ENCODE measurements at places on chromosomes 13 and 19. TPM values are rescaled to one million over a fixed set of nuclear protein-coding genes. Genes with fewer than 3 reads are reported as not detected.

The NAXD gene
- total RNA-seq, result 13.7 TPM

The CYP4F8 gene
- total RNA-seq, result not detected

The OR7C1 gene
- total RNA-seq, result not detected

The WDR83 gene
- 6.7 TPM for total RNA-seq

The RNF113B gene
- total RNA-seq, result not detected

The CNMD gene
- total RNA-seq, result not detected

The ZNF700 gene
- 5.9 TPM for total RNA-seq

The C2CD4C gene
- 3.7 TPM for total RNA-seq

The CGB1 gene
- not detected for total RNA-seq

The NCAN gene
- total RNA-seq, result under 0.01 TPM

The SULT2B1 gene
- total RNA-seq, result 0.13 TPM

The SHANK1 gene
- total RNA-seq, result under 0.01 TPM

The MIER2 gene
- 10.1 TPM for total RNA-seq

The ZSCAN22 gene
- total RNA-seq, result 1.7 TPM

The PPM1N gene
- 1.0 TPM for total RNA-seq

The RYR1 gene
- not detected for total RNA-seq

- DNase-seq, result no peak
These were observed 96.9 kb upstream of the OXGR1 start for GRCh38 chr13:97091196-97091595.

DNA sequence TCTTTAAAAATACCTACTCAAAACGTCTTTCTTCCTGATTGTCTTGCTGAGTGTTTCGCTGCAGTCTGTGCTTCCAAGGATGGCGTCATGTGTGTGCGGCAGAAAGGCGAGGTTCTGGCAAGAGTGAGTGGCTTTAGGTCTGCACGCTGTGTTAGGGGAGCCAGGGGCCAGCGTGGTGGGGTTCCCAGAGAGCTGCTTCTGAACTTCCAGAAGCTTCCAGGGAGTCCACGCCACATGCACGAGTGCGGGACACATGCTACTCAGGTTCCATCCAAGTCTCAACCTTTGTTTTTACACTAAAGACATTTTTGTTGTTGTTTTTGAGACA is 67.9 kb downstream of the ATP11A start:
- DNase-seq, result no peak

DNA sequence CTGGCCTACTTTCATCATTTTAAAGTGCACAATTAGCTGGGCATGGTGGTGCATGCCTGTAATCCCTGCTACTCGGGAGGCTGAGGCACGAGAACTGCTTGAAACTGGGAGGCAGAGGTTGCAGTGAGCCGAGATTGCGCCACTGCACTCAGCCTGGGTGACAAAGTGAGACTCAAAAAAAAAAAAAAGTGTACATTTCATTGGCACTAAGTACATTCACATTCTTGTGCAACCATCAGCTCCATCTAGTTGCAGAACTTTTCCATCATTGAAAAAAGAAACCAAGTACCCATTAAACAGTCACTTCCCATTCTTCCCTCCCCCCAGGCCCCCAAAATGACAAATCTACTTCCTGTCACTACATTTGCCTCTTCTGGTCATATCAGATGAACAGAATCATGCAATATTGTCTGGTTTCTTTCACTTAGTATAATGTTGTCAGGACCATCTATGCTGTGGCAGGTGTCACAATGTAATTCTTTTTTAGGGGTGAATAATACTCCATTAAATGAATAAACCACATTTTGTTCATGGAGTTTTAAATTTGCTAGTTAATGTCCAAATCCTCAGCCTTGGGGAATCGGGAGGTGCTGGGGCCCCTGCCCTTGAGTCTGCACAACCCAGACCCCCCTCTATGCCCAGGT is 7.4 kb upstream of the SIGLEC11 start:
- no peak for DNase-seq

DNA sequence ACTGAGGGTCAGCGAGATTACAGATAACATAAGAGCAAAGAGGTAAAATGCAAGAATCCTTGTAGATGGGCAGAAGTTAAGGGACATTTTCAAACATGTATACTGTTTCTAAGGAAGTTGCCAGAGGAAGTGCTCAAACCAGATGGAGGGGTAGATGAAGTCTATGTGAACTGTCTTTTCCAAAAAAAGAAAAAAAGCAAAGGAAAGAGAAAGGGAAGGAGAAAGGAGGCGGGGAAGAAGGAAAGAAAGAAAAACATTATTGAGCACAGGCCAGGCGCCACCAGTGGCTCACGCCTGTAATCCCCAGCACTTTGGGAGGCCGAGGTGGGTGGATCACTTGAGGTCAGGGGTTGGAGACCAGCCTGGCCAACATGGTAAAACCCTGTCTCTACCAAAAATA is 5.3 kb downstream of the DMAC2 start:
- no peak for DNase-seq

- DNase-seq, result no peak
These were observed 135.2 kb downstream of the TSHZ3 start for GRCh38 chr19:31214086-31214485.

DNA sequence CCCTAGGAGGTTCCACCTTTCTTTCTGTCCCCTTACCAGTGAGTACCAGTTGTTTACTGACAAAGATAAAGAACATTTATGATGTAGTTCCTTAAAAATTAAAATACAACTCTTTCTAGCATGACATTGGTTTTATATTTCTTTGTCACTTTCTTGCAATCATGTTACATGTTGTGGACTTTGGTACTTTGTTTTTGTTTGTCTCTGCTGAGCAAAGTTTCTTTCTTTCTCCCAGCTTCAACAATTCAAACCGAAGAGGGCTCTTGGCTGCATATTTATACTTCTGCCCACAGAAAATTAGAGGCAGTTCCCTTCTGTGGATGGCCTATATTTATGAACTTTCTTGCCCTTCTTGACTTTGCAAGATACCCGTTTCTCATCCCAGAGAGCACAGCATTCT is 201.2 kb downstream of the MTUS2 start:
- DNase-seq, result no peak

DNA sequence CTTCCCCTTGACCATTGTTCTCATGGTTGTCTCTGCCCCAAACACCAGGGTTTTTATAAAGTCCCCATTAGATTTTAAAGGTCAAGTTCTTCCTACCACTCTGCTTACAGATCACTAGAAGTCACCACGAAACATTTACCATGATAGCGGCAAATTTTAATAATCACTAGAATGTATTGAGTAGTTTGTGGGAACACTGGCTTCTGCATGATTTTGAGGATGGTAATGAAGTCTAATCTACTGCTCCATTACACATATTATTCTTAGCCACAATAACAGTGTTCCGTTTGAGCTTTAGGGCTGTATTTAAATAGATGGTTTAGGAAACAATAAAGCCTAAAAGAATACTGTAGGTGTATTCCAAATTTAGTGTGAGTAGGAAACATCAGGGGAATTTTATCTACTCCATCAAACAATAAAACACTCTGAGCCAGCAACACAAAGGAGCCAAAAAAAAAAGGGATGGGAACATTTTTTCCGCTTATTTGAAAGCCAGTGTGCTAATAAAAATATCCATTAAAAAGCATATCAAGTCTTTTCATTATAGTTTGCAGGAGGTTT is 49.7 kb downstream of the KLF12 start:
- peak; percentile 6 for DNase-seq

DNA sequence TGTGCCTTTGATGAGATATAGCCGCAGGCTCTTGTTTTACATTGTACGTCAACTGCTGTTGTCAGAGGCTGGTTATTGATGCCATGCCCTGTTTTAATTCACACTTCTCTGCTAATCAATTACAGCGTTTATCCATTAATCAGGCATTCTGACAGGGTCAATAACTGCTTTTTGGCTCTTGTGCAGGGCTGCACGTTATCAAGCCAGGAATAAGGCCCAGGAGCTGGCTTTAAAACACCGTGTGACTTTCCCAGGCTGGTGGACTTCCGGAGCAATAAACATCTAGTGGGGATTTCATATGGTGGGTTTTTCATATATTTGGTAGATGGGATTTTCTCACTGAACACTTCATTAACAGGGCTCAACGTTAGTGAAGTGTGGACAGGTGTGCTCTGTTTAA is 221.7 kb downstream of the TM9SF2 start:
- DNase-seq, result no peak

DNA sequence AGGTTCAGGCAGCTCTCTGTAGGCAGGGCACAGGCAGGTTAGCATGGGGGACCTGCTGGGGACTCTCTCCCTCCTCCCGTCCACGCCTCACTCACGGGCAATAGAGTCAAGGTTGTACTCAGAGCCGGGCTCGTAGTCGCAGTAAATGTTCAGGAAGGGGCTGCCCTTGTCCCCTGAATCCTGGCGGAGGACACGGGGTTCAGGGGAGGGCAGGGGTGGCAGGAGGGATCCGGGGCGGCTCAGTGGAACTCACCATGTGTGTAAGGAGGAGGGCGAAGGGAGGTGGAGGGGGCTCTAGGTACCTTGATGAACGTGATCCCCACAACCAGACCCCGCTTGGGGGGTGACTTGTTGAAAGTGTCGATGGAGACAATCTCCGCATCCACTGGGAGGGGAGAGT is 819 bp downstream of the KPTN start:
- no peak for DNase-seq

- no peak for DNase-seq
These were observed 4.4 kb upstream of the TUBA3C start for GRCh38 chr13:19185865-19186645.

DNA sequence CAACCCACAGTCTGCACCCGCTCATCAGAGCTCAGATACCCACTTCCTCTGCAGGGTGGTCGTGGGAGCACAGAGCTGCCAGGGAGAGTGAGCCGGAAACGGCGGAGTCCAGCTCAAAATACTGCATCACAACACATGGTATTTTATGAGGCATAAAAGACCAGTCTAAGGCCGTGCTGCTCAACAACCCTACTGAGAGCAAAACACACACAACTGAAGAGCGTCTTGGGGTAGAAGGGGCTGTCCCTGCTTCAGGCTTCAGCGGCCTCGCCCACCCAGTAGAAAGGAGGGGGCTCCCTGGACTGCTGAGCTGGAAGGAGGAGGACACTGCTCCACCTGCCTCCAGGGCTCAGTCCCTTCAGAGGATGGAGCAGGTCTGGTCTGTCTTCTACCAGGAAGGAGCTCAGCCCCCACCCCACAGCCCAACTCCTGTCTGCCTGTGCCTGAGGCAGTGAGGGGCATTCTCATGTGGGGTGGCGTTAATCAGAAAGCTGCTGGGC is 36.9 kb downstream of the NAXD start:
- no peak for DNase-seq

GRCh38 chr19:41997121-41997850 is 3.3 kb upstream of the ATP1A3 start:
- peak; percentile 6 for DNase-seq

DNA sequence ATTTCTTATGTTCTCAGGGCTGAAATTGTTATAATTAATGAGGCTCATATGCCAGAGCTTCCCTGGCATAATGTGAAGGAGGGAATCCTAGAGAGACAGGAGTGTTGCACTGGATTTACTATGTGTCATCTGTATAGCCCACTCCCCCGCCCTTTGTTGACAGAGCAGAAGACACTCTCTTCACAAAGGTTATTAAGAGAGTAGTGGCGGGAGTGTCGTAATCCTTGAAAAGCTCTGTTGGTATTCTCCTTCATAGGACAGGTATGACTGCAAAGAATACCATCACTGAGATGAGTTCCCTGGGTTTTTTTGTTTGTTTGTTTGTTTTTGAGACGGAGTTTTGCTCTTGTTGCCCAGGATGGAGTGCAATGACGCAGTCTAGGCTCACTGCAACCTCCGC is 14.0 kb downstream of the ZNF121 start:
- no peak for DNase-seq

GRCh38 chr19:1747285-1748114 is 5.8 kb upstream of the ONECUT3 start:
- no peak for DNase-seq

DNA sequence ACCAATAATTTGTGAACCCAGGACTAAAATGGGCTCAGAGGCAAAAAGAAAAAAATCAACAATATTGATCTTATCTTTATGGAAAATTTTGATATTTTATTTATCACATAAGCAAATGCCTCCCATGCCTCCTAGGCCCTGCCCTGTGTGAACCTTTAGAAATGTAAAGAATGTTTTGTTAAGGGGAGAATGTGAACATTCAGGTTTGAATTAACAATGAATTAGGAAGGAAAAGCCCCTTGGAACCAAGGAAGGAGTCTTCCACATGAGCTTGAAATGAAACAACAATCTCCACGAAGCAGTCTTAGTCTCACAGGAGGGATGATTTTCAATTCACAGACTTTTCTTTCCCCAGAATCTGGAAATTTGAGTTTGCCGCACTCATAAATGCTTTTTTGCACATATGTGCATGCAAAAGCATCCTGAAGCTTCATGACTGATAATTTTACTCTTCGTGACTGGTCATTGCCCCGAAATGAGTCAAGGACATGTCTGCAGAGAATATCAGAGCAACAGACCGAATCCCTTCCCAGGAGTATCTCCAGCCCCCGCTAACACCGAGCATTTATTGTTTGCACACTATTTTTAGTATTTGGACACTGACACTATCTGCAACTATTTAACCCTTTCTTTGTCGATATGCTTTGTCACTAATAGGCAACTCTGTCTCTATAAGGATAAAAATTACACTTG is 135.2 kb downstream of the DCT start:
- DNase-seq, result peak; percentile 21

DNA sequence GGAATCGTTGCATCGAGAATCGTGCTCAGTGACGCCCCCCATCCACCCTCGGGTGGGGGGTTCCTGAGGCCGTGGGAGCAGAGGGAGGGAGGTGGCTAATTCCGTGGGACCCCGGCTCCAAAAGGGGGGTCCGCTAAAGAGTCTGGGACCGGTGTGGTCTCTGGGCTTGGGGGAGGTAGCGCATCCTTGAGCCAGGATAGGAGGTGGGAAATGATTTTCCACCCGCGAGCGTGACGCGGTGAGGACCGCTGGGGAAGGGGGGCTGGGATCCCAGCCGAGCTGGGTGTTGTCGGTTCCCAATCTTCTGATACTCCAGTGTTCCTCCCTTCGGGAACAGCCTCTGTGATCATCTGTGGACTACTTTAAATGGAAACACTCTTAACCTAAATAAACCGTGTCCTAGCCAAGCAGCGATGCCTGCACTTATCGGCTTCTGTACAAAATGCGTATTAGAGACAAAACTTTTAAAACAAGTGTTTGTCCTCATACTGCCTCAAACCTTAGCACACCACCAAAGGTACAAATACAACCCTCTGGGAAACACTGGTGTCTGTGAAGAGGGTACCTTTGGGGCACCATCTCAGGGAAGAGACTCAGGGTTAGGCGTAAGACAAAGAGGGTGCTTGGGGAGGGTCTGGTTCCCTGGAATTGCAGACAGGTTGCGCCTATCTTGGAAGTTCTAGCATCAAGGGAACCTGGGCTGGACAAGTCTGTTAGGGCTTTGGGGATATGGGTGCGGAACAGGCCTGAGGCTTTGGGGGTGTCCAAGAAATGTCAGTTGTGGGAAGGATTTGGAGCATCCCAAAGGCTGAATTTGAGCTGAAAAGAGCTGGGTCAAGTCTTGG is 16.0 kb downstream of the KCNC3 start:
- no peak for DNase-seq

- DNase-seq, result peak; percentile 50
These were observed 28.1 kb upstream of the SIAH3 start for GRCh38 chr13:45879666-45880065.

DNA sequence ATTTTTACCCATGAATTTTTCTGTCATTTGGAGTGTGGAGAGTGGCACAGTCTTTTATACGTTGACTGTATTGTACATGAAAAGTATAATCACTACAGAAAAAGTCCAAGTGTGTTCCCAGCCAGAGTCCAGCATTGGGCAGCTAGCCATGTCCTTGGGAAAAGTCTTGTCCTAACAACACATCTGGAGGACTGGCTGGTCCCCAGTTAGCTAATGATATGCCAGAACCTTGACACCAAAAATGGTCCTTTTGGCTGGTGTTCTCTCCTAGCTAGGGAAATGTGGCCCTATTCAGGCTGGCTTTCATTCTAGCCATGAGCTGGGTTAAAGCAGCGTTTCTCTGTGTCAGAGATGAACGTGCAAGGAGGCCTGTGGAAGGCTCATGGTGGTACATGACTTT is 98.9 kb downstream of the ESD start:
- DNase-seq, result no peak

GRCh38 chr19:18591735-18592385 is 3.3 kb downstream of the REX1BD start:
- no peak for DNase-seq

Data from dermis microvascular lymphatic vessel endothelial cell (primary cell).